ENCODE measurements at places on chromosomes 12 and 14.

- DNase-seq, result no peak
Observed at GRCh38 chr12:89504560-89505346, 19.8 kb downstream of the GALNT4 start.

- DNase-seq, result no peak
Observed at GRCh38 chr14:78933948-78934524, 763.9 kb downstream of the NRXN3 start.

- no peak for DNase-seq
Observed at GRCh38 chr14:70086685-70087379, 101.9 kb downstream of the SLC8A3 start.

- no peak for DNase-seq
Observed at GRCh38 chr14:46973295-46973694, 321.7 kb upstream of the RPL10L start.

- DNase-seq, result no peak
Observed at GRCh38 chr12:58576081-58576480, 344.2 kb downstream of the LRIG3 start.

DNA sequence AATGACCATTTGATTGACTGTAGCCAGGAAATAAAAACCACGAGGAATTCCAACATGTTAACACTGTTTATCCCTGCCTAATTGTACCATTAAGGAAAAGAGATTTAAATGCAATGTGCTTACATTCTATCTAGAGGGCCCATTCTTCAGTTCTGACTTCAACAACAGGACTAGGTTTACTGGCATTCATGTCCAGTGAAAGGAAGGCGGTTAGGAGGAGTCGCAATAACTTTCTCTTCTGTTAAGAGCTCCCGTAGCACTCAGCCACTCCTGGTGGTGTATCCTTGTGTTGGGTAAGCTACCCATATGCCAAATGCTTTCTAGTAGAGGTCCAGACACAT is 154.7 kb downstream of the STXBP6 start:
- DNase-seq, result no peak

Data from sigmoid colon (tissue), 7 donors.